ENCODE measurements at places on chromosomes 7 and 10. TPM values are rescaled to one million over a fixed set of nuclear protein-coding genes. Genes with fewer than 3 reads are reported as not detected.
A peak's percentile ranks its signal among the peaks of the same experiment; 100 is the strongest.

DNA sequence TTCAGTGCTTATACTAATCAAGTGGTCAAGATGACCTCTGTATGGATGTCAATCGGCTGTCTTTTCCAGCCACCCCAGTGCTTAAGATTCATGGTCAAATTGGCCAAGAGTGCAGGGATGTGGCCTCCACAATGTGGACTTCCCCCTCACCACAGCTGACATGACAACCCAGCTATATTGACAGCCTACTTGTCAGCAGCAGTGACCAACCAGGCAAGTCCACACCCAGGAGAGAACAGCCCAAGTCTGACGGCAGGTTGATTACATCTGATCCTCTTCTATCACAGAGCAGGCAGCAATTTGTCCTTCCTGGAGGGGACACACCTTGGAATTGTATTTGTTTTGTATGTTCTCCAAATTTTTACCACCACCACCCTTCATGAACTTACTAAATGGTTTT, 8.2 kb upstream of the ERVW-1 start:
- no peak for DNase-seq

- DNase-seq, result no peak
Observed at GRCh38 chr10:102652170-102652916, 8.1 kb downstream of the TRIM8 start.

DNA sequence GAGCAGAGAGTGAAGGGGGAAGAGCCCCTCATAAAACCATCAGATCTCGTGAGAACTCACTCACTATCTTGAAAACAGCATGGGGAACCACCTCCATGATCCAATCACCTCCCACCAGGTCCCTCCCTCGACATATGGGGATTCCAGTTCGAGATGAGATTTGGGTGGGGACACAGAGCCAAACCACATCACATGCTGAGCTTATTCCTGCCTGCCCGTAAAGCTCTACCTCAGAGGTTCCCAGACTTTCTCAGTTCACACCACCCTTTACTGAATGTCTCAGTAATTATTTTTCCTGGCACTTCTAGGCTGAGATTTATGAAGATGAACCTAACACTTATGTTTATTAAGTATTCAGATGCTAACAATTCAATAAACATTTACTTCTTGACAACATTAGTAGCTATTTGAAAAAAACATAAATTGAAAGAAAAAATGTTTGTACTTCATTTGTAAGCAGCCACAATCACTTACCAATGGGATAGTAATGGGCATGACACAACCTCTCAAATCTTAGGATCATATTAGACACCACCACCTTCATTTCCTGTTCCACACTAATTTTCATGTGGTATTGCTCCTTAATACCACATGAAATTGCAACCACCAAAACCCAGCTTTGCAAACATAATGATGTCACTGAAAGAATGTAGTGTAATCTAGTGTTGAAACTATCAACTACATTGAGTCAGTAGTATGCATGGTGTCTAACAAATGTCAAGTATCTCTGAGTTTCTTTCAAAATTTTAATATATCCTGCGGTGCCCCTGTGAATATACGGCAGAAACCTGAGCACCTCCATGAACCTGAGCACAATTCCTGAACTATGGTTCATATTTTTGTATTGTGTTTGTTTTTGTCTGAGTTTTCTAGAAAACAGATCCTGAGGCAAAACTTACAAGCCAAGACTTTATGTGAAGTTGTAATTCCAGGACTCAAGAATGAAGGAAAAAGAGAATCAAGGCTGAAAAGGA, 4.5 kb upstream of the DGKI start:
- peak; percentile 45 for DNase-seq

The PALD1 gene
- not detected for total RNA-seq

The CYP26C1 gene
- not detected for total RNA-seq
